ENCODE measurements at places on chromosomes 2 and 18.
A peak's percentile ranks its signal among the peaks of the same experiment; 100 is the strongest.

GRCh38 chr2:98016908-98017670 lies 21.3 kb upstream of the TMEM131 start:
- no peak overlapping the region for H3K4me3 ChIP-seq
- DNase-seq, result peak; percentile 65
- no peaks in the 10 kb centered on the region for H3K36me3 ChIP-seq
- H3K4me1 ChIP-seq, result no peaks in the 10 kb centered on the region
- no peaks in the 10 kb centered on the region for H3K27me3 ChIP-seq

- H3K27ac ChIP-seq, result peak overlapping the region; percentile 8
- no peak for DNase-seq
- no peak overlapping the region for H3K4me3 ChIP-seq
- H3K27me3 ChIP-seq, result no peaks in the 10 kb centered on the region
- peaks cover 12% of the 10 kb centered on the region for H3K4me1 ChIP-seq
Observed at GRCh38 chr2:235538144-235538639, 44.3 kb downstream of the AGAP1 start.

DNA sequence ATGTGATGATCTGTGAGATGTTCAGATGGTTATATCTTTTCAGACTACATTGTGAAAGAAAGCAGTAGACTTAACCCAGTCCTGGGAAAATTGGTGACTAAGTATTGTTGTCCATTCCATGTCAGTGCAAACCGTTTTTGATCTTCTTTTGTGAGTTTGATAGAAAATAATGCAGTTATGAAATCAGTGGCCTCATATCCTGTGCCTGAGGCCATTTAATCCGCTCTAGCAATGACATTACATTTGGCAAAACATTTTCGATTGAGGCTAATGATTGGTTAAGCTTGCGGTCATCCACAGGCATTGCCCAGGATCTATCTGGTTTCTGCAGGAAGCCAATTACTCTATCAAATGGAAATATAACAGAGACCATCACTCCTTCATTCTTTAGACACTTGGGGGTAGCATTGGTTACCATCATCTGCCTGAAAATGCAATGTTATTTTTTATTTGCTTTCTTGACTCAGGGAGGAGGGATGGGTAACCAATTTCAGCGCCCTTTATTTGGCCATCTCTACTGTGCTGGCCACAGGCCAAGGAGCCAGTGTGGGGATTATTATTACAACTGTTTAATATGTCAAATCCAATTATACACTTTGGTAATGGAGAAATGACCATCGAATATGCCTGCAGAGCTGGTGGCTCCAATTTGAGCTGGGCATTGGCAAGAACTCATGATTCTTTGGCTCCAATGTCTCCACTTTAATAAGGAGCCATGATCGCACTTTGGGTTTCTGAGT lies 33.6 kb downstream of the TRIB2 start:
- no peak overlapping the region for H3K4me3 ChIP-seq
- no peaks in the 10 kb centered on the region for H3K36me3 ChIP-seq
- H3K4me1 ChIP-seq, result no peaks in the 10 kb centered on the region

- H3K36me3 ChIP-seq, result no peaks in the 10 kb centered on the region
- no peak overlapping the region for H3K27ac ChIP-seq
- no peaks in the 10 kb centered on the region for H3K4me1 ChIP-seq
Observed at GRCh38 chr2:207487650-207488311, 42.0 kb upstream of the CREB1 start.

DNA sequence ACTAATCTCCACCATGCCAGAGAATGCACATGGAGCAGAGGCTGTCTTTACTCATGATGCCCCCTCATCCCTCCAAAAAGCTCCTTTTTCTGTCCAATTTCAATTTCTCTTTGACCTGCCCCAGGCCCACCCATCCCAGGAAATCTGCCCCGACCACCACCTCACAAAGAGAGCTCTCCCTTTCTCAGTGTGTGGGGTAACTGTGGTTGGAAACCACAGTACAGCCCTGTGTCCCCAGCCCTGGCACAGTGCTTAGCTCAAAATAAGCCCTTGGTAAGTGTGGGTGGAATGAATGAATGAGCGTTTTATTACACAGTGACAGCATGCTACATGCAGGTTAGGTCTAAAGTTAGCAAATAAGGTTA lies 43.7 kb upstream of the CAB39 start:
- no peak overlapping the region for H3K27ac ChIP-seq
- DNase-seq, result no peak
- H3K36me3 ChIP-seq, result no peaks in the 10 kb centered on the region
- no peaks in the 10 kb centered on the region for H3K4me1 ChIP-seq
- H3K27me3 ChIP-seq, result no peaks in the 10 kb centered on the region

- no peaks in the 10 kb centered on the region for H3K36me3 ChIP-seq
- H3K27ac ChIP-seq, result no peak overlapping the region
- H3K4me1 ChIP-seq, result peaks cover 5% of the 10 kb centered on the region
- DNase-seq, result no peak
Observed at GRCh38 chr18:48778344-48779011, 172.3 kb downstream of the SMAD7 start.

GRCh38 chr18:46560671-46561045 lies 96.4 kb downstream of the LOXHD1 start:
- H3K4me3 ChIP-seq, result no peak overlapping the region
- no peak overlapping the region for H3K27ac ChIP-seq
- H3K36me3 ChIP-seq, result no peaks in the 10 kb centered on the region
- H3K4me1 ChIP-seq, result no peaks in the 10 kb centered on the region
